Activated T-helper 9 cell treated with anti-CD3 and anti-CD28 coated beads, Interleukin-2, amount 50 U/mL, for 16 hours (primary cell): ENCODE measurements at places on chromosomes 7 and 10.

DNA sequence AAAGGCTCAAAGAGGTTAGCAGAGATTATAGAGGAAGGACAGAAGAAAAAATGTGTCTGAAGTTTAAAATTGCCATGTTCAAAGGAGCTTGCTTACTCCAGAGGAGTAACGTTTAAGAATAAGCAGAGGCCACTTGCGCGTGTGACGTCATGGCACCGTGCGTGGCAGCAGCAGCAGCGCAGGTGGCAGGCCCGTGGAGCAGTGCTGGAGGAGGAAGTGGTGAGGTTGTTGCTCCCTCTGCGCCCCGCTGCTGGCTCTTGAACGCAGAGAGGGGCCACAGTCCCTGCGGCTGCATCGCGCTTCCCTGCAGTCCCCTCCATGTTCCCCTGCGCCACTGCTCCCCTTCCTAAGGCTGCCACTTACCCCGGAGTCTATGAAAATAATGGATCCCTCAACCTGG lies 37.5 kb downstream of the GDI2 start:
- peak; percentile 61 for DNase-seq

DNA sequence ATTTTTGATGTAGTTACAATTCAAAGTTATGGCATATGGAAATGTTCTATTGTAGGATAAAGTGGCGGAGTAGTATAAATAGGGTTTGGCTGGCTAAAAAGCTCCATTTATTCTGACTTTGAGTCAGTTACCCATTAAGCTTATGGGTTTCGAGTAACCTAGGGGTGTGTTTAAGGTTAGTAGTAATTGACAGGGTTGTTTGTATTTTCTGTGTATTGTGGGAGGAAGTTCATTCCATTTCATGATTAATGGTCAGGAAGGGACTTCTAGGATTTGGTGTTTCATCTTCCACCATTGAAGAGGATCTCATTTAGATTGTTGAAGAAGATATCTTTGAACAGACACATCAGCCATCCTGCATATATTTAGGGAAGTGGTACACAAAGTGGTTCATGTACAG lies 75.0 kb downstream of the BICC1 start:
- no peak for DNase-seq

DNA sequence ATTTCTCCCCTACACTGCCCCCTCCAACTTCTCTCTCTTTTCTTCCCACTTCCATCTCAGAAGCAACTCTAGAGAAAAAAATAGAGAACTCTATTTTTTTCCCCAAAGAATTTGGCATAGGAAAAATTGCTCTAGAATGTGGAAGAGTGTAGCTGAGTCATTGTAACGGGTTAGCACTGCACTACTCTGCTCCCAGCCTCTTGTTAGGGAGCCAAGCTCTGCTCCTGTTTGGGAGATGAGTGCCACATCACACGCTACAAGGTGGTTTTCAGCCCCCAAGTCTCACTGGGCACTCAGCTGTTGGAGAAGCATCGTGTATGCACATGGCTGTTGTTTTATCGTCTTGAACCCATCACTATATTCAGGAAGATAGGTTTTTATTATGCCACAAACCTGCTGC lies 136.4 kb downstream of the BMPER start:
- no peak for DNase-seq

GRCh38 chr10:118584181-118584954 lies 11.1 kb downstream of the PRLHR start:
- DNase-seq = no peak

GRCh38 chr10:78782441-78782840 lies 286.3 kb upstream of the ZMIZ1 start:
- no peak for DNase-seq

DNA sequence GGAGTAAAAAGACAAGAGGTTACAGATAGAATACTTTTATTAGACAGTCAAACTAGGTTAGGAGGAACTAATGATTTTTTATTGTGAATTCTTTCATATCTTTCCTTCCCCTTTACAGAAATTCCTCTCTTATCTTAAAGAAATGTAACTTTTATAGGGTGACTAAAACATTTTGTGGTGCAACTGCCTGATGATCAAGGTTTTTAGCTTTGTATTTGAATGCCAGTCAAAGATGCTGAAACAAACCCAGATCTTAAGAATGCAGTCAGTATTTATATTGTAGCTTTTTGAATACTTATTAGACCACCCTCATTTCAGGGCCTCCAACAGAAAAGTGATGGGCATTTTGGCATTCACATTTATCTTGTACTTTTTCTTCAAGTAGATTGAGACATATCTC lies 27.4 kb downstream of the TAX1BP1 start:
- DNase-seq = no peak

DNA sequence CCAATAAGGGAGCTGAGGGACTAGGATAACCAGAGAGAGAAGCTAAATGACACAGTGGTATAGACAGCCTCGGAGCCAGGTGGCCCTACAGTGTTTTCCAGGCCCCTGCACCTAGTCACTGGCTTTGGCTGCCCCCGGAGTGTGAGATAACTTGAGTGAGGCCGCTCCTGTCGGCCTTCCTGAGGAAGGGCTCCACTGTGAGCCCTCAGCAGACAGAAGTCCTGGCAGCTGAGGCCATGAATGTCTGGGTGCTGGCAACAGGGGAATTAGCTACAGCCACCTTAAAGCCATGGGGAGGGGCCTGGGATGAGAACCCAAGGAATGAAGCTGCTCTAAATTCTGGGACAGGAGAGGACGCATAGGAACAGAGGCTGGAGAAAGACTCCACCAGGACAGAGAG lies 4.6 kb upstream of the GDF10 start:
- DNase-seq = no peak

- DNase-seq = no peak
These were observed 117.0 kb upstream of the AFAP1L2 start for GRCh38 chr10:114521255-114521654.

DNA sequence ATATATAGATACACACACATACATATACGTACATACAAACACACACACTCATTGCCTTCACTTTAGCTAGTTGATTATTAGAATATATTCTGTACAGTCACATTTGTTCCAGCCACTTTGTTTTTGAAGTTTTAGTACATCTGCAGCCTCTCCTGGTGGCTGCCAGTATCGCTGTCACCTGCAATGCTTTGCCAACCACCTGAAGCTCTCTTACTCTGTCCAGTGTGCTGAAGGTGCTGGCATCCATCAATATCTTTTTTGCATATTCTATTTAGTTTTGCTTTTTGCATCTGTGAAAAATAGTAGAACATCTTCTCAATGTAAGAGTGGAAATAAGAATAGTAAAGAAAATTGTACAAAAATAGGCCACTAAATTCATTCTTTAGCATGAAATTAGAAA lies 388.6 kb downstream of the EXOC4 start:
- no peak for DNase-seq

- no peak for DNase-seq
These were observed 2.9 kb upstream of the ZNF467 start for GRCh38 chr7:149776289-149776688.

- no peak for DNase-seq
These were observed 1.8 kb upstream of the HOXA11 start for GRCh38 chr7:27186668-27187474.

GRCh38 chr10:52951824-52952223 lies 179.2 kb upstream of the MBL2 start:
- DNase-seq = no peak

DNA sequence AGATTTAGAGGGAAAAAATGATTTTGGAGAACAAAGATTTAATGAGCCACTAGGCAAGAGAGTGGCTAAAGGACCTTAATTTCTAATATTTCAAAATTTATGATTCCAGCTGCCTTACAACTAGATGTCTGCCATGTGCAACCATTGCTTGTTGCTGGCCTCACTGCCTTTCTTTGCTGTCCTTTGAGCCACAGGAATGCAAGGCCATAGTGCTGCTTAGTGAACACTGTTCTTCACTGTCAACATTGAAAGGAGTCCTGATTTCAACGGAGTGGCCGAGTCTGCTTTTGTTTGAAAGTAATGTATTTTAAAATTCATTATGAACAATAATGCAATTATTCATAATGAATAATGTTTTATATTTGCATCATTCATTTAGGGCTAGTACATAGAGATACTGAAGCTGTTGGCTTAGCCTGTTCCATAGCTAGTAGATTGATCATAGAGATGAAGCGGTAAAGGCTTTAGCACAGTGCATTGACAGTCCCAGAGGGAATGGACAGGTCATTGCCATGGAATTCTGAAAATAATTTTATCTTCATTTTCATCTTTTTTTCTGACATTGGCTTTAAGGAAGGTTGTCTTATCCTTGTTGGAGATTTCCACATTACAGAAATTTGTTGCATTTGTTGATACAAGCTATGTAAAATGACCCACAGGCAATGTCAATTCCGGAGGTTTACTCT lies 544.1 kb downstream of the AUTS2 start:
- no peak for DNase-seq

- no peak for DNase-seq
These were observed 1065.4 kb downstream of the SORCS3 start for GRCh38 chr10:105706281-105707026.

DNA sequence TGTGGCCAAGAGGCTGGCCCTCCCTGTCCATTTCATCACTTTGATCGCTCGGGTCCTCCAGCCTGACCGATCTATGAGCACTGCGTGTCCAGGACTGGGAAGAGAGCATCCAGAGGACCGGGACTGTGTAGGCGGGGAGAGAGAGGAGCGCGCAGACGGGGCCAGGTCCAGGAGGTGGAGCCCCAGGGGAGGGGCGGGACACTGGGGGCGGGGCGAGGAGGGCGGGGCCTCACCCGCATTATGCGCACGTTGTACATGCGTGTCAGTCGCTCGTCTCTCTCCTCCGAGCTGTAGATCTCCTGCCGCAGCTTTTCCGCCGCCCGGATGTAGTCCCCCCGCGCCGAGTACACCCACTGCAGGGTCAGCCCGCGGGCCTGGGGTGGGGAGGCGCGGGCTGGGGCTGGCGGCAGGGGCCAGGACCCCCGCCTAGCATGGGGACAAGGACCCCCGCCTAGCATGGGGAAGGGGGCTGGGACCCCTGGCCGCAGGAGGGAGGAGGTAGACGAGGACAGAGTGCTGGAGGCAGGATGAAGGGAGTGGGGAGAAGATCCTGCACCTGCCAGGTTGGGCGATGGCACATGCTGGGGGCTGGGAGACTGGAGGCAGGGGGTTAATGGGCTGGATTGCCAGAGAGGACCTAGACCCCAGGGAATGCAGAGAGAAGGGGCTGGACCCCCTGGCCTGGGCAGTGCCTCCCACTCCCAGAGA lies 14.3 kb downstream of the MOSPD3 start:
- peak; percentile 83 for DNase-seq

GRCh38 chr7:80819503-80819902 lies 99.3 kb downstream of the SEMA3C start:
- no peak for DNase-seq

DNA sequence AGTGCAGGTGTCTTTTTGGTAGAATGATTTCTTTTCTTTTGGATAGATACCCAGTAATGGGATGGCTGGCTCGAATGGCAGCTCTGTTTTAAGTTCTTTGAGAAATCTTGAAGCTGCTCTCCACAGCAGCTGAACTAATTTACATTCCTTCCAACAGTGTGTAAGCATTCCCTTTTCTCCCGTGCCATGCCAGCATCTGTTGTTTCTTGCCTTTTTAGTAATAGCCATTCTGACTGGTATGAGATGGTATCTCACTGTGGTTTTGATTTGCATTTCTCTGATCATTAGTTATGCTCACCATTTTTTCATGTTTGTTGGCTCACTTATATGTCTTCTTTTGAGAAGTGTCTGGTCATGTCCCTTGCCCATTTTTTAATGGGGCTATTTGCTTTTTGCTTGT lies 486.3 kb downstream of the GALNT17 start:
- no peak for DNase-seq
